ENCODE measurements at places on chromosomes 5 and 9.

- DNase-seq: no peak
Measured at GRCh38 chr5:43973318-43973717, 370.3 kb downstream of the NNT start.

- DNase-seq: no peak
Measured at GRCh38 chr5:57166276-57166675, 7.6 kb upstream of the GPBP1 start.

DNA sequence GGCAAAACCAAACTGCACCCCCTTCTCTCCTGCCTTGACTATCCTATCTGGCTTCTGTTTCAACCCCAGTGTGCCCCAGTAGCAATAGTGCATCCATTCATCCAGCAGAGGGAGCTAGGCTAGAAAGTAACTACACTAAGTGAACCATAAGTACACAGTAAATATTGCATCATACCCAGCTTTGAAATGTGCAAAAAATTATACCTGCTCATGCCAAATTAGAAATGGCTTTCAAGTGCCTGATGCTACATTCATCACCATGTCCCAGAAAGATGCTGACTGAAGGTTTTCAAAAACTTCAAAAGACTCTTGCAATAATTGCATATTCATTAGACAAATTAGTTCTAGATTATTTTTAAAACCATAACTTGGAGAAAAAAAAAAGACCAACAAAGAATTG is 153.5 kb downstream of the PRELID2 start:
- DNase-seq: peak; percentile 3

DNA sequence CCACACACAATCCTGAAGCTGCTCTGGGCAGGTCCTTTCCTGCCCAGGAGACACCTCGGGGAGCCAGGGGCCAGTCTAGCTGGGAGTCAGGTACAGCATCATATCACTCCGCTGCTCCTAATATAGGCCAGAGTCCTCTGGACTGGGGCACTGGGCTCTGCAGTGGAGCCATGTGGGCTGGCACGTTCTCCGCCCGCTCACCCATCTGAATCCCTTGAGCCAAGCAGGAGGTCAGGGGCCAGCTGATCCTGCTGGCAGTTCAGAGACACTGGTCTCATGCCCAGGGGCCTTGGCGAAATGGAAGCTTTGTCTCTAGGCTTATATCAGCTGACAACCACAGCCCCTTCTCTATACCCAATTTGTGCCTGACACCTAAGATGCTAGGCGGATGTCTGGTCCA is 9.3 kb upstream of the CORO2A start:
- DNase-seq: no peak

DNA sequence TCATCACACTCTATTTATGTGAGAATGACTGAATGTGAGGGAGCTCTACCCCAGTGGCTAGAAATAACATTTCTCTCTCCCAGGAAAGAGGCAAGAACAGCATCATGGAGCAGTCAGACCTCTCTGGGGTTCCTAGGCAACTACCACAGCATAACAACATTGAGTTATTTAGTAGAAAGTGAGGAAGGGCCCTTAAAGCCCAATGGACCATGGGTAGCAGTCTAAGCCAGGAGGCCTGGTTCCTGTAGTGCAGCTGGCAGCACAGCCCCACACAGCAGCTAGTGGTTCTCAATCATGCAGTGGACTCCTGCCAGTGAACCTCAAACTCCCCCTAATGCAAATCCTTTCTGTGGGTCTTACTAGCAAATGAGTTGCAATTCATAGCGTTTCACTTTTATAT is 55.3 kb downstream of the SPEF2 start:
- no peak for DNase-seq

DNA sequence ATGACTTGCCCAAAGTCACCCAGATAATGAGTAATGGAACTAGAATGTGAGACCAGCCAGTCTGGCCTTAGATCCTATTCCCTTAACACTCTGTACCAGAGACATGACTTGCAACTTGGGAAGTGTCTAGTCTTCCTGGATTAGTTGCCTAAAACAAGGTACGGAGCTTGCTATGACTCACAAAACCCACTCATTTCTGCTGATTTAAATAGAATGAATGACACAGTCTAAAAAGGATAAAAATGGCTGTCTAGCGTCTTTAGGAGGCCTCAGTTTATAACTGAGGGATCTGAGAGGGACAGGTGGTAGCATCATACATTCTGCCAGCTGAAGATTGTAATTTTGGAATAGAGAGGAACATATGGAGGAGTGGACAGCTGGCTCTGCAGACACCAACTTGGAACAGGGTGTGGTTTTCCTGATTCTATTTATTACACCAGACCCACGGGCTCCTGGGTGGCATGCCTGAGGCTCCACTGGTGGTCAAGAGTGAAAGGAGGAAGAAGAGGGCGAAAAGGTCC is 62.7 kb downstream of the ABLIM3 start:
- no peak for DNase-seq
